ENCODE measurements at places on chromosomes 4 and X.

- DNase-seq: no peak
Measured at GRCh38 chrX:108091878-108092291, 307 bp downstream of the ATG4A start.

- DNase-seq: no peak
Measured at GRCh38 chr4:40909363-40909876, 159.7 kb downstream of the NSUN7 start.

DNA sequence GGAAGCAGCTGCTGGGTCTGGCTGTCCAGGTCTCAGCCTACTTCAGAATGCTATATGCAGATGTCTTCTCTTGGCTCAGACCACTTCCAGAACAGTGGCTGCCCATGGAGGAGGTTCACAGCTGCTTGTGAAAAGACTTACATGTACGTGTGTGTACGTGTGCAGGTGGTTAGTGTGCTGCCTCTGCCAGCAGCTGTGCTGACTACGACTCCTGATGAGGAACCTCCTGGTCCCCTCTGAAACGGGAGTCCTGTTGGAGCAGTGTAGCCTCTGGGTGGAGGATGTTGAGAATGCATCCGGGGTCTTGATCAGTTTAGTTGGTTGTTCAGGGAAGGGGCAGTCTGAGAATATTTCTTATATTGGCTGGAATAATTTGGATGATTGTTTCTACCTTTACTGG, 155.9 kb upstream of the WDR1 start:
- no peak for DNase-seq

DNA sequence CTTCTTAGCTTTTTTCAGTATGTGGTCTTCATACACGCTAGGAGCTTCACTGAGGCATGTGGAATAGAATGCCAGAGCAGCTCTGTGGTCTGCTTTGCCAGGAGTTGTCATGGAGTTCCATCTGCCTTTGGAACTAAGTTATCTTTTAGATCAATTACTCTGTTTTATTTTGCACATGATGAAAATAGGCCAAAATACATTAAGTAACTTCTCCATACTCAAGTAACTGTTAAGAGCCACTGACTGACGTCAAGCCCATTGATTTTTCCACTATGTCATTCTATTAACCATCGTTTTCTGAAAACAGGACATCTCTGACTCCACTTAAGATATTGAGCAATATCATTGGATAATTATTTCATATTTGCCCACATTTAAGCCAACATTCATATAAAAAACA, 415.1 kb upstream of the MAD2L1 start:
- no peak for DNase-seq

DNA sequence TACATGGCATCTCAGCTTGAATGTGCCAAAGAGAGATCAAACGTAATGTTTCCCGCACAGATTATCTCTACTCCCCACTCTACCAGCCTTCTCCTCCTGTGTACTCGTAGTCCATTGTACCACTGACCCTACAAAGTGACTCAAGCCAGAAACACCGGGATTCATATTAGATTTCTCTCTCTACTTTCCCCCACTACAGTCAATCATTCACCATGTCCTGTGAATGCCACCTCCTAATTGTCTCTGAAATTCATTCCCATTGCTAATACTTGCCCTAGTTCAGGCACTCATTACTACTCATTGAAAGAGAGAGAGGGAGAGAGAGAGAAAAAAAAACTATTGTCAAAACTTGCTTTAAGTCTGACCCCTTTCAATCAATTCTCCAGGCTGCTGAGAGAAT, 78.2 kb upstream of the LHFPL1 start:
- no peak for DNase-seq

DNA sequence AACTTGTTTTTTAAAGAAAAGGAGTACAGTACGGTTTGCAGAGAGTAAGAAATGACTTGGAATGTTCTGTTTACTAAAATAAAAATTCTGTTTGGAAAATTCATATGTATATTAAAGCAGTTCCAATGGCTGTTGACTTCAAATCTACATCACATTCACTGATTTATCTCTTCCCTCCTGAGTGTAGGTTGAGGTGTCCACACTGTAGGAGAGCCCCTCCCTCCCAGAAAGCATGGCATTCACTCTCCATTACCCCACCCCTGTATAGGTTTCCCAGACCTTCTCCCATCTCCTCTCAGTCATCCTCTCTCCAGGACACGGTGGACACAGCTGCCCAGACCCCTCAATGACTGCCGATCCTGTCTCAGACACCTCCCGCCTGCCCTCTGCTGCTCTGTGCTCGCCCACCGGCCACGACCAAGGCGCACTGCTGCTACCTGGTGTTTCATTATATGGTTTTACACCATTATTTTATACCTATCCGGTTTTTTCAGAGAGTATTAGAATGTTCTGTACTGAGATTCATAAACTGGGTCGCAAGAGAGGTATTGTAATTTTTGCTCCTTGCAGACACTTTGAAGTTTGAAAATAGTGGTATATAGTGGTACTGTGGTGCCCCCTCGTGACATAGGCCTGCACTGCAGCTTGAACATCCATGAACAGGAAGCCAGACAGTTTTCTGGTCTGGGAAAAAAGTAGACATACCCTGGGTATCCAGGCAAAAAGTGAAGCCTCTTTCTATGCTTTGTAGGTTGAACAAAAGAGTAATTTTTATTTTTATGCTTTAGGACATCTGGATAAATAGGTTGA, 38.8 kb upstream of the BEX4 start:
- no peak for DNase-seq

GRCh38 chrX:130118441-130119311, 8.4 kb upstream of the ELF4 start:
- DNase-seq: no peak

DNA sequence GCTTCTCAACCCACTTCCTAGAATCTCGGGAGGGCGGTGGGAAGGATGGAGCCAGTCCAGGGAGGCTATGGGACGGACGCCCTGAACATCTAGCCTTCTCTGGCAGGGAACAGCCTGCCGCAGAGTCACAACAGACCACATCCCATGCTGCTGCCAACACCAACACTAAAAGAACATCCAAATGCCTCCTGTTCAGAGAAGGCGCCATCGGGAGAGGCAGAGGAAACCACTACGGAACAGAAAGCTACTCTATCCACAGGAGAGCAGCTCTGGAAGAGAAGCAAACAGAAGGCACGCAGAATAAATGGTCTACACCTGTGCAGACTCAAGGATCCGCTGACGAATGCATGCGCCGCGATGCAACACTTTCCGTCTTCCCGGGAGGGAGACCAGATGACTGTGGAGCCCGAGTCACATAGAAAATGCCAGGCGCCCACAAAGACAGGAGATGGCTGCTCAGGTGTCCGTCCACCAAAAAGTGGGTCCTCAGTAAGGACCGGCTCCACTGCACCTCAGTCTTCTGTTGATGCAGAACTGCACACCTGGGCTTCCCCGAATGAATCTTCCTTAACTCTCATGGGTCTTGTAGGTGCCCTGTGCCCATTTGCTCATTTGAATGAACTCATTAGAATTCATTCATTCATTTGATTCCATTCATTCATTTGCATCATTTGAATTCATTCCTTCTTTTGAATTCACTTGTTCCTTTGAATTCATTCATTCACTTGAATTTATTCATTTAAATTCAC, 217.5 kb downstream of the DHRSX start:
- no peak for DNase-seq

- no peak for DNase-seq
Measured at GRCh38 chr4:65508168-65508567, 162.1 kb downstream of the EPHA5 start.

GRCh38 chr4:144709159-144709558, 63.2 kb downstream of the HHIP start:
- DNase-seq: no peak

GRCh38 chrX:153327561-153327960, 6.0 kb upstream of the PNMA6F start:
- no peak for DNase-seq

- DNase-seq: no peak
Measured at GRCh38 chr4:73080789-73081188, 11.3 kb upstream of the COX18 start.

- DNase-seq: no peak
Measured at GRCh38 chr4:16720761-16721160, 177.7 kb downstream of the LDB2 start.

GRCh38 chr4:162523171-162523570, 359.4 kb upstream of the FSTL5 start:
- no peak for DNase-seq

DNA sequence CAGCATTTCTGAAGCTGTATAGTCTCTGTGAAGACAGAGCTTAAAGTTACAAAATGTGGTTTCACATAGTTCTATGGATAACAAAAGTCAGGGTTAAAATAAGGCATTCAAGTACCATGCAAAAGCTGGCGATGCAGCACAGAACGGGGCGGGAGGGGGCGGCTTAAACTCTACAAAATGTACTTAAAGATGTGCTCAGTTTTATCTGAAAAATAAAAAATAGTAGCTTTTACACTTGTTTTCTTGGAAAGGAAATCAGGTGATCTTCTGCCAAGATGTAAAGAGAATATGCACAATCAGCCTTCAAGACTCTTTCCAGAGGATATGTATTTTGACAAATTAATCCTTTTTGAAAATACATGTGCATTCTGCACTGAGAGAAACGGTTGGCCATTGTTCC, 301.7 kb upstream of the EMCN start:
- DNase-seq: no peak

DNA sequence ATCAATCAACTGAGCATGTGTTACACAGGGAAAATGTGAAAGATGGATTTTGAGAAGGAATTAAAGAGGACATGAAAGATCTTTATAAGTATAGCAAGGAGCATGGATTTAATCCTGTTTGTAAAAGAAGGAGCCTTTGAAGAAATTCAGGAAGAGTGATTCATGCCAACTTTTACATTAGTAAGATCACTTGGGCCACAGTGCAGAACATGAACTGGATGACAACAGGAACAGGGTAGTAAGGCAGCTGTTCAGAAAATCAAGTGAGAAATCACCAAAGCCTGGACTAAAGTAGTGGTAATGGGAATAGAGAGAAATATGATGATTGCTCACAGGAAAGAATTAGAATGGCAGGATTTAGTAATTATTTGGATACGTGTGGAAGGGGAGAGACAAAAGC, 265.7 kb upstream of the PCDH7 start:
- no peak for DNase-seq

GRCh38 chr4:142312391-142312790, 533.7 kb downstream of the INPP4B start:
- no peak for DNase-seq

GRCh38 chrX:78011846-78012245, 42.4 kb upstream of the PGAM4 start:
- no peak for DNase-seq

DNA sequence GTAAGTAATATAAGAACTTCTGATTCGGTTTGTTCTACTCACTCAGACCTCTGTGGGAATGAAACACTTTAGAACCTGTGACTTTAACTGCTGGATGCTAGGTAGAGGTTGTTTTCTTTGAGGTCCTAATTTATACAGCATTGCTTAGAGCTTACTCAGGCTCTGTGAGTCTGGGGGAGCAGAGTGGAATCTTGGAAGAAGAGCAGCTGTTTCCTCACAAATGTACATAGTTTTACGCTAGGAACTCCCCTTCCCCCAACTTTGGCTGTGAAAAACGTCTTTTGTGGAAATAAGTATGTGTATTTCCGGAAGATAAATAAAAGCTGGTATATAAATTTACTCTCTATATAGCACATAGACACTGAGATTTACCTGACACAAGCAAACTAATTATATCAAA, 141.4 kb downstream of the NAA11 start:
- DNase-seq: no peak

DNA sequence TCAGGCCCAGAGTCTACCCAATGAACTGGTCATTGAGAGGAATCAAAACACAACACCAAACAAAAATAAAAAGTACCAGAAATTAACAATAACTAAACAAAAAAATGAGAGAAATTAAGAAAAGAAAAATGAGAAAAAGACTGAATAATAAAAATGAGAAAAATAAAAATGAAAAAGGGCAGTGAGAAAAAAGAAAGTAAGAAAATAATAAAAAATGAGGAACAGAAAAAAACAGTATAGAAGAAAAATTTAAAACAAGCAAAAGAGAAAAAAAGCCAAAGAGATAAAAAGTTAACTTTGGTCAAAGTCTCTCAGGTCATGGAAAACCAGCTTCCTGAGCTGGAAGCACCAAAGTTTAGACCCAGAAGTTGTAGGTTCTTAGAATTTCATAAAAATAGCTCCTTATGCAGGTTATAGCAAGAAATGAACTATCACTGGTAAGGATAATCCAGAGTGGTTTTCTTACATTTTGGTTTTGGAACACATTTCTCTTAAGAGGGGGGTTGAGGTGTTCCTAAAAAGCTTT, 51.0 kb upstream of the WDR17 start:
- DNase-seq: no peak

GRCh38 chrX:16479206-16479869, 170.6 kb upstream of the S100G start:
- no peak for DNase-seq

DNA sequence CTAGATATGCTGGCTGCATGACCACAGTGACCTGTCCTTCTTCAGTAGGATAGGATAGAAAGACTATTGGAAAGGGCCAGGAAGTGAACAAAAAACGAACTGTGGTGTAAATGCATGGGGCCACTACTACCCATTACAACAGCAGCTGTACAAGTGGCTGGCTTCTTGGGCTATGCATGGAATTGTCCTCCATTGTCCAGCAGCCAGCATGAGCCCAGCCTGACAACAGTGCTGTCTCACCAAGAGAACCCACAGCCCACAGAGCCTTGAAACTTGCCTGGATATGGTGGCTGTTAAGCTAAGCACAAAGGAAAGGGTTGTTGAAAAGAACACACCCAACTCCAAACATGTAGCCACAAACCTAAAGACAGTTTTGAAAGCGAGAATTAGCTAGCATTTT, 330.2 kb upstream of the F9 start:
- DNase-seq: no peak

GRCh38 chr4:40055863-40056715, 561 bp upstream of the N4BP2 start:
- peak; percentile 11 for DNase-seq

GRCh38 chr4:108031427-108032083, 41.9 kb downstream of the HADH start:
- no peak for DNase-seq

DNA sequence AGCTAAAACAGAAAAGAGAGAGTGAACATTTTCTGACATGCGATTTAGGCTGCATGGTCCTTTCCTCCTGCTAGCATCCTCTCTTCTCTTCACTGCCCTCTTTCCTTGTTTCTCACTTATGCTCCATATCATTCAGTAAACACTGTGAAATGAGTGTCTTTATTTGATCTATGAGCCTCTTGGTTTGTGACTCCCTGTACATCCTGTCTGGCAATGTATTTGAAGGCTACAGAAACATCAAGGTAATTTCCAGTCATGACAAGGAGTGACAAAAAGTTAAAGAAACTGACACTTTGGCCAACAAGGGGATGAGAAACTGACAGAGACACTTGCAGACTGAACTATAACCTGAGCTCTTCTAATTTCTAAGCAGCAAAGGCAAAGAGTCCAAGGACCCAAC, 8.7 kb downstream of the FTHL17 start:
- DNase-seq: no peak

GRCh38 chr4:16160457-16160856, 65.8 kb downstream of the TAPT1 start:
- DNase-seq: no peak

Data from stimulated activated CD8-positive, alpha-beta memory T cell treated with anti-CD3 and anti-CD28 coated beads, Interleukin-4, amount 100 ng/mL, for 4 hours (primary cell).